ENCODE measurements at places on chromosomes 6 and 20.

DNA sequence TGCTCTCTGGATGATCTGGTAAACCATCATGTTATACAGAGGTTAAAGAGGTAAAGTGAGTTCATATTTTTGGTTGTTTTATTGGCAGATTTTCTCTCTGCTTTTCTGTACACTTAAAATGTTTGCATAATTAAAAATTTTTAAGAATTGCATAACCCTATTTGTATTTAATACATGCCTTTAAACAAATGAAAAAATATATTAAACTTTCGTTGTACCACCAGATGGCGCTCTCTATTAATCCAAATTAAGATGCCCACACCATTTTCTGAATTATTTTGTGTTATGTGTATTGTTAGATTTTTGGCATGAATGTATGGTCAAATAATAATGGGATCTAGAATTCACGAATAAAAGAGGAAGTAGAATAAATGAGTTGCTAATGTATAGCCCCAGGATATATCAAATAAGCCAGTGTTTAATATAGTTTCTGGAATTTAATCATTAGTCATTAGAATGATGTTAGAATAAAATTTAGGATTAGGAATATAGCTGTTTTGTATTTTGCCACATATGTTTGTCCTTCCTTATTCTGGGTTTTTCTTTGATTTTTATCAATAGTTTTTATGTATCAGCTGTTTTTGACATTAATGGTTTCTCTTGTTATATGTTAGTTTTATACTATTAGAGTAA lies 38.9 kb downstream of the SMAP1 start:
- no peak for DNase-seq

DNA sequence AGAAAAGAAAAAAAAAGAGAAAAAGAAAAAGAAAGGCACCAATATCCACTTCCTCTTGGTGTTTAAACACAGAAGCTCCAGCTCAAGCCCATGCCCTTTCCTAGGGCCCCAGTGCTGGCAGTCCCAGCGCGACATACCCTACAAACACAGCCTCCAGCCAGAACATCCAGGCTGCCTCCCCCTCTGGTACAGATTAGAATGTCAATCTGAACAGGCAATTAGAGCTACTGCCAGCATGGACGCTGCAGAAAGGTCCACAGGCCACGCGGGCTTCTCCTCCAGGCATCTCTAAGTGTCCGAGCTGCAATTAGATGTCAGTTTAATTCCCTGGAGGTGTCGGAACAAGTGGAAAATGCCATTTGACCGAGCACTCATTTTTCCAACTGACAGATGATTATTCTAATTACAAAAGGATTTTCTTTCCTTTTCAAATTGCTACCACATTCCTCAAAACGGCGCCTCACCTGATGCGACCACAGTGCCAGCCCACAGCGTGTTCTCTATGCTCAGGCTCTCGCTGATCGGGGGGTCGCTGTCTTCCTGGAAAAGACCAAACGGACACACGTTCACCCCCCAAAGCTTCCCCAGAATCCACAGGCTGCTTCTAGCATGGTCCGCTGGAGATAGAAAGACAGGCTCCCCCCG lies 79.5 kb downstream of the ATP9A start:
- no peak for DNase-seq

DNA sequence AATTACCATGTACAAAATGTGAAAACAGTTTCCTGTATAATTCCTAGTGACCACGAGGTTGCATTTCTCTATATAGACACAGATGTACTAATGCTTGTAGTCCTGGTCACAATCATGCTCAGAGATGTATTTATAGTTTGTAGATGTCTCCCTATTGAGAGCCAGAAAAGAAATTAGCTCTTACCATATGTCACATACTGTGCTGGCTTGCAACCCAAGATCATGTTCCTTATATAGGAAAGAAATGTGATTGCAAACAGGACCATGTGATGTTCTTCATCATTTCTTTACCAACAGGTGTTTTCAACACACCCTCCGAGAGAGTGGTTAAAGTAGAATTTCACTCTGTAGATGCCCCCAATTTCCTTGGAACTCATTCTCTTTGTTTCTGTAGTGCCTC lies 369.4 kb downstream of the CBLN4 start:
- no peak for DNase-seq

DNA sequence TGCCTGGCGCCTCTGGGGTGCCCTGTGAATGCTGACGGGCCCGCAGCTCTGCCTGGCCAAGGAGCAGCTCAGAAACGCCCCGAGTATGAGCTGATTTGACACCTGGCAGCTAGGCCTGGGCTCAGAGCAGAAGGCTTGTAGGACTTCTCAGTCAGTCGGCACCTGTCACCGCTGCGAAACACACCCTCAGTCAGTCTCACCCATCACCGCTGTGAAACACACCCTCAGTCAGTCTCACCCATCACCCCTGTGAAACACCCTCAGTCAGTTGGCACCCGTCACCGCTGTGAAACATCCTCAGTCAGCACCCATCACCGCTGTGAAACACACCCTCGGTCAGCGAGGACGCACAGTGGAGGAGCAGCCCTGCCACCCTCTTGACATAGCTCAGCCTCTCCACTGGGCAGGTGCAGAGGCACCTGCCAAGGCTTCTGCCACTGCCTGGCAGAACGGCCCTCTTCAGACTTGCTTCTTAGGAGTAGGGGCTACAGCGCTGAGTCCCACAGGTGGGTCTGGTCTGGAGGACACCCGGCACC lies 109.0 kb downstream of the PSMB1 start:
- no peak for DNase-seq

- DNase-seq: no peak
Observed at GRCh38 chr20:45337367-45338120, 10.7 kb downstream of the SDC4 start.

DNA sequence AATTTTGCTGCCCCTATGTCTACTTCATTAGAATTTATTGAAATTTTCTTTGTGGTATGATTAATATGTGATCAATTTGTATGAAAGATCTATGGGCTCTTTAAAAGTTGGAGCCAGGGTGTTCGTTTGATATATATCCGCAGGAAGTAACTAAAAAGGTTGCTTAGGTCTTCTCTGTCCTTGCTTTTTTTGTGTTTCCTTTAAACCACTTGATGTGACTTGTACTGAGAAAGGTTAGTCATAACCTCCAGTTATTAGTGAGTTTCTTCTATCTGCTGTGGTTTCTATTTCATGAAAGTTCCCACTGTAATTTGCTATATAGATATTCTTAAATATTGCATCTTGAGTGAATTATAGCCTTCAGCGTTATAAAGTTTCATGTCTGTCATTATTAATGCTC lies 585.3 kb upstream of the ARID1B start:
- no peak for DNase-seq

GRCh38 chr20:59508729-59509128 lies 95.6 kb upstream of the PHACTR3 start:
- DNase-seq: no peak

DNA sequence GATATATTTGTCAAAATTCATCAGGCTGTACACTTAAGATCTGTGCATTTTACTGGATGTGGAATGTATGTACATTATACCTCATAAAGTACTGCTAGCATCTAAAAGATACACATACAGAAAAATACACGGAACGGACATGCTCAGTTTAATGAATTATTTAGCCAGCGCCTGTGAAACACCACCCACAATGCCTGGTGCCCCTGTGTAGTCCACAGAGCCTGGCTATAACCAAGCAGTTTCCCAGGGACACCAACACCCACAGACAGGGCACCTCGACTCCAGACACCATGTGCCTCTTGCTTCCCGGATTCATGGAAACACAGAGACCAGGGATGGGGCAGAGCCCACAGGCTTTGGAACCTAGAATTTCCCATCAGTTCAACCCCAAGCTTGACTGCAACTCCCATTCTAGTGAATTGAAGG lies 17.4 kb upstream of the ARMC12 start:
- no peak for DNase-seq

DNA sequence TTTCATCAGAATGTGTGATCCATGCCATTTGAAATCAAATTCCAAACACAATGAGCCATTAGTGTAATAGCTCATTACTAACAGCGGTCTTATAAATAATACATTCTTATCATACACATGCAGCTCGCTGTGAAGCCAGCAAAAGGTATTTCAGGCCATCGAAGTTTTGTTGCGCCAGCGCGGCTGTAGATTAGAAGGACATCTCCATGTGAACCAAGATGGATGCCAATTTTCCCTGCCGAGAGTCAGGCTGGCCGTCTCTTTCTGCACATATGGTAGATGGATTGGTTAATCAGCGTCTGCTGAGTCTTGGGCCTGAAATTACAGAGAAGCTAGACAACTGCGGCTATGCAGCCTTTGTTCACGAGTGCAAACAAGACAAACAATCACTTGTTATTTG lies 44.1 kb downstream of the CFAP61 start:
- no peak for DNase-seq

Measured in D341Med (cell line).